ENCODE measurements at places on chromosomes 13 and 19.

DNA sequence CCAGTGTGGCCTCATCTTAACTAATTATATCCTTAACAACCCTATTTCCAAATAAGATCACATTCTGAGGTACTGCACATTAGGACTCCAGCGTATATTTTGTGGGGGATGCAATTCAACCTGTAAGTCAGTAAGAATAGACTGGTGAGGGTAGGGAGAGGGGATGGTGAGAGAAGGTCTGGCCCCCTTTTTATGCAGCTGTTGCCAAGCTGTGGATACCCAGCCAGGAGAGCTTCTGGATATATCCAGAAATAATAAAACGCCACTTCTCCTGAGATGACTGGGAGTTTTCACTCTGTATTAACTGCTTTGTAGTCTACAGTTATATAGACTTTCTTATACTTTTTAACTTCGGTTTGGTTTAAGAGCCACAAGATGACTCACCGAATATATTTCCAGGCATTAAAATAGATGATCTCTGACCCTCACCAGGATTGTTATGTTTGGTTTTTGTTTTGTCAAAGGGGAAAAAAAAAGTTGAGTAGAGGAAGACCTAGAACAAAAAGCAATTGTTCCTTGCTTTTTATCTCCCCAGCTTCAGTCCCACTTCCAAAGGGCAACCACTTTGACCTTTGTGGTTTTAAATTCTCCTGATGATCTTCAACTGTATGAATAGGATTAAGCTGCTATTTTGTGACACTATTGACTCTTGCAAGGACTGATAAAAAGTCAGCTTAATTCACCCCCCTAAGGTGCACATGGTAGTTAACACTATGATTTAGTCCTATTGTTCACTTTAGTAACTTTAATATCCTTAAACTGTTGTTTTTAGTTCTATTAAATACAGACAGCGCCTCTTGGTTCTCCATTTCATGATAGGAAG, 3.1 kb upstream of the NEK3 start:
- DNase-seq: peak; percentile 80

DNA sequence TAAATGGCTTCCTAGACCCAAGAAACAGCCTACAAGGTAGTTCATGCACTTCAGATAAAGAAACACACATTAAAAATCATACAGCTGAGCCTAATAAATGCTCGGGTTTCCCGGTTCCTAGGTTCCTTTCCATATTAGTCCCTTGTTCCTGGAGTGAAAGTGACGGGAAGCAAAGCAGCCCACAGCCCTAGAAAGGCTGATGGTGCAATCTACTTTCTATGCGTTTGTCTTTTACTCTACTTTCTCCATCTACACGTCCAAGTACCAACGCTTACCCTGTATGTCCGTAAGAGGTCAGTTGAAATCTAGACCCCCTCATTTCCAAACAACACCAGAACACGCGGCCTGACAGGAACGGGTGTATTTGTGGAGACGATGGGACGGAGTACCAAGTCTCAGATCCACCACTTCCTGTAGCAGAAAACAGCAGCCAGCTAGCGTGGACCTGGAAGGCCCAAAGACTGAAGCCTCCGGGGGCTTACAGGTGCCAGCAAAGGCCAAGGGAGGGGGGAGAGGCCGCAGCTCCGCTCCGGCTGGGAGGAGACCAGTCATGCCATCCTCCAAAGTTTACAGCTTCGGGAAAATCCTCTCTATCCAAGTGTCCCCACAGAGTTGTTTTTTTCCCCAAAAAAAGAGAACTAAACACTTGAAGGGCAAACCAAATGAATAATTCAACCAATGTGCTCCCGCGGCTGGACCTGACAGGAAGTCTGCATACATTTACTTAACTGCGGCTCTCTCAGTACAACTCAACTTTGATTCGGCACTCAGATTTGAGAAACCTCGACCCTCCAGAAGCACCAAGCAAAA, 34.1 kb downstream of the STK24 start:
- DNase-seq: no peak

- peak; percentile 76 for DNase-seq
Measured at GRCh38 chr19:47124937-47125668, 5.5 kb upstream of the SAE1 start.

DNA sequence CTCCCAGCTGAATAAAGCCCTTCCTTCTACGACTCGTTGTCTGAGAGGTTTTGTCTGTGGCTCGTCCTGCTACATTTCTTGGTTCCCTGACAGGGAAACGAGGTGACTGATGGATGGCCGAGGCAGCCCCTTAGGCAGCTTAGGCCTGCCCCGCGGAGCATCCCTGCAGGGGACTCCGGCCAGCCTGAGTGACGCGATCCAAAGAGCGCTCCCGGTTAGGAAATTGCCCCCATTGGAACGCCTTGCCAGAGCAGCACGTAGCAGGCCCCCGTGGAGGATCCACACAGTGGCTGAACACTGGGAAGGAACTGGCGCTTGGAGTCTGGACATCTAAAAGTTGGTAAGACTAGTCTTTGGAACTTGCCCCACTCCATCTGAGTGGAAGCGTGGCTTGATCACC, 296.8 kb upstream of the SGCG start:
- DNase-seq: no peak

- DNase-seq: no peak
Measured at GRCh38 chr13:20142927-20143480, 17.8 kb downstream of the GJA3 start.

DNA sequence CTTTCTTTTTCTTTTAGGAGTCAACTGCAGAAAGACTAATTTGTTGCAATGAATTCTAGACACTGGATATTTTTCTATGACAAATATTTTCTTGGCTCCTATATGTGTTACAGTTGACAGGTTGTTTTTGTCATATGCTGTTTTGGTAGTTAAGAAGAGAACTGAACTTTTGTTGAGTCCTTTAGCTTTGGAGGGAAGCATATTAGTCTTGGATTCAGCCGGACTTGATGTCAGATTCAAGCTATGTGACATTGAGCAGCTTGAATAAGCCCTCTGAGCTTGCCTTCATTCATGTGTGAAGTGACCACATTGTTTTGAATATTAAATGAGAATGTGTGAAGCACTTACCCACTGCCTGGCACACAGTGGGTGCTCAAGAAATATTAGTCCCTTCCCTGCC, 181.9 kb upstream of the RNF113B start:
- DNase-seq: no peak

- peak; percentile 90 for DNase-seq
Measured at GRCh38 chr13:50713523-50714248, 129.8 kb downstream of the DLEU7 start.

DNA sequence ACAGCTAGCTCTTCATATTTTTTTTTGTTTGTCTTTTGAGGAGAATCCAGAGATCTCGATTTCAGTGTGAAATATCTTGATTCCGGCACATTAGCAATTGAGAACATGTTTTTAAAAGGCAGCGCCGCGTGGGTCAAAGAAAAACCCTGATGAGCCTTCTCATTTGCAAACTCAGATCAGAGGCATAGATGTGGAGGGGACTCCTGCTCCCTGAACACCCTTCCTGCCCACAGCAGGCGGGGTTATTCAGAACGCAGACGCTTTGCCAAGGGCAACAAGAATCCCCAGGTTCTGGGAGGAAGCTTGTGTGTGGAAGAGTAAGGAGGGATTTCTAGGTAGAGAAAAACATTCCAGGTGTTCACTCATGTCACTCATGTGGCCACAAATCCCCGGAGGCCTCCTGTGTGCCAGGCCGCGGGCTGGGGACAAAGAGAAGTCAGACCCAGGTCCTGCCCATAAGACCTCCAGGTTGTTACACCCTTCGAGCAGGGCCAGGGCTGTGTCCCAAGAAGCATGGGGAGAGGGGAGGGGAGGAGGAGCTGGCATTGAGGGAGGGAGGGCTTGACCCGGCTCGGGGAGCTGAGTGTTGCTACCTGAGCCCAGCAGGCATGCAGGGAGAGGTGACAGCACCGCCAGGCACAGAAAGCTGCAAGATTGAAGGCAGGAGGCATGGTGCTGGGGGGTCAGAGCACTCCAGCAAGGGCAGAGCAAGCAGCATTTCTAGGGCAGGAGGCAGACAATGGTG, 15.9 kb upstream of the IGLON5 start:
- DNase-seq: no peak

DNA sequence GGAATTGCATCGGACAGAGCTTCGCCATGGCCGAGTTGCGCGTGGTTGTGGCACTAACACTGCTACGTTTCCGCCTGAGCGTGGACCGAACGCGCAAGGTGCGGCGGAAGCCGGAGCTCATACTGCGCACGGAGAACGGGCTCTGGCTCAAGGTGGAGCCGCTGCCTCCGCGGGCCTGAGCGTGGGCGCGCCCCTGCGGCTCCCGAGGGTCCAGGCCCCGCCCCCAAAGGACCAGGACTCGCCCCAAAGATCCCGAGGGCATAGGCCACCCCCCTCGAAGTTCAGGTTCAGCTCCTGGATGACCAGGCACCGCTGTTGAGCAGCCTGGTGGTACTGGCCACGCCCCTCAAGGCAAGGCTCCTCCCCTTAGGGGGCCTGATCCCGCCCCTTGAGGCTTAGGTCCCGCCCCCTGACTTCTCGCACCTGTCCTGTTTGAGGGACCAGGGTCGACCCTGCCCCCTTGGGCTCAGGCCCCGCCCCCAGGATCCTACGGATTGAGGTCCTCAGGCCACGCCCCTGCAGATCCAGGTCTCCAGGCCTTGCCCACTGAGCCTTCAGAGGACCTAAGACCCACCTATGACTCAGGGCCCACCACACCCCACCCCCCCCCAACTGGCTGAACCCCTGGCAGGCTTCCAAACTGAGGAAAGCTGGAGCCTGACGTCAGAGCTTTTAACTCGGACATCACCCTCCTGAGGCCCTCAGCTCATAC, 43.1 kb downstream of the CYP4F22 start:
- DNase-seq: peak; percentile 16

DNA sequence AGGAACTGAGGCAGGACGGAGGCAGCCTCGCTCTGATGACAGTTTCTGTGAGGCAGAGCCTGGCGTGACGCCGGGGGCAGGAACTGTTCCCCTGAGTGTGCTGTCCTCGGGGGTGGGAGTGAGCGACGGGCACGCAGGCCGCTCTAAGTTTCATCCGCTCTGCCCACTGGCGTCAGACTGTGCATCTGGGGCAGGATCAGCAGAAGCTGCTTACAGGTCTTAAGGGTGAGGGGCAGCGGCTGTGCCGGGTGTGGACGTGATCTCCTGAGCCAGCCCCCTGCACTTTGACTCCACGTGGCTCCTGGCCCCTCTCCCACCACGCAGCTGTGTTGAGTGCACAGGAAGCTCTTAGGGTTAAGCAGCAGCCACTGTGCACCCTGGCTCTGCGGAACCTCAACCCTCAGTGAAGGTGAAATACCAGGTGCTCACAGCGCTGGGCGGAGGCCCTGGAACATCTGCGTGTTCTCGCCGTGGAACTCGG, 1.5 kb downstream of the GRK1 start:
- no peak for DNase-seq

GRCh38 chr13:42140494-42140893, 92.0 kb downstream of the DGKH start:
- DNase-seq: no peak

DNA sequence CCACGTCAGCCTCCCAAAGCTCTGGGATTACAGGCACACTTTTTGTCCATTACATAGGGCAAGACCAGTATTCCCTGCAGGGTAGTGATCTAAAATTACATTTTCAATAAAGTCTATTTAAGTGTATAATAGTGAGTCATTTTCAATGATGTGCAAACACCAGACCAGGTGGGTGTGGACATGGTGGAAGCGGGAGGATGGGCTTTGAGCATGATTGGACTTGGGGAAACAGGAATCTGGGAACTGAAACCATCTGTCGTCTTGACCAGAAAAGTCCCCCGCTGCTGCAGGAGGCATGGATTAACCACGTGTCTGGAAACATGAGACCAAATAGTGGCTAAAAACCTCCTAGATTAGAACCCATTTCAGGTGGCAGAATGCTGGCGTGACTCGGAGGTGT, 4.9 kb downstream of the FXYD3 start:
- DNase-seq: peak; percentile 94

- no peak for DNase-seq
Measured at GRCh38 chr13:86877441-86877840, 793.7 kb upstream of the SLITRK5 start.

- no peak for DNase-seq
Measured at GRCh38 chr19:11663181-11663591, 65.9 kb downstream of the ZNF627 start.

All from RPMI7951 (cell line).